Activated naive CD8-positive, alpha-beta T cell treated with anti-CD3 and anti-CD28 coated beads for 36 hours (primary cell): ENCODE measurements at places on chromosomes 5 and 9.

- no peak for DNase-seq
These were observed 241.9 kb downstream of the PBX3 start for GRCh38 chr9:125989090-125989501.

DNA sequence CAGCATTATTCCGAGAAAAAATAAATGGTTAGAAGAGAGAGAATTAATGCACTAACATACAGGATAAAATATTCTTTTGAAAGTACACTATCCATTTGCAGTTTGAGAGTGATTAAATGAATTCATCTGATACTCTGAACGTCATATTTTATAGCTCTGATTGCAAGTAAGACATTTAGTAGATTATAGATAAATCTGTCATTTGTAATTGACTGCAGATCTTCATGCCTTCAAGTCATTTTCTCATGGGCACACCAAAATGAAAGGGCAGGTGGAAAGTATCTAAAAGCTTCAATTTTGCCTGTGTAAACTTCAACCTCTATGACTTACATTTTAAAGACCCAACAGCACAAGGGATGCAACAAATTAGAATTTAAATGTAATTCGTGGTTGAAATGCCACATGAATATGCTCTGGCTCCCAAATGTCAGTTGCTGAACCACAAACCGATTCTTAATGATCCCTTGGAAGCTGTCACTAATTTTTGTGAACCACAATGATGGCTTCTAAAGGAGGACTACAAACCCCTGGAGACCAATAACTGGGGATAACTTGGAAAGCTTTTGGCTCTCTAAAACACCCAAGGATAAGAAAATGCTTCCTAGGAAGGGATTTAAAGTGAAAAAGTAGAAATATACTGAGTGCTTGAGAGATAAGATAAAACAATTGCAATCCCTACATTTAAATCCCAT lies 3.9 kb downstream of the TYRP1 start:
- DNase-seq: no peak

DNA sequence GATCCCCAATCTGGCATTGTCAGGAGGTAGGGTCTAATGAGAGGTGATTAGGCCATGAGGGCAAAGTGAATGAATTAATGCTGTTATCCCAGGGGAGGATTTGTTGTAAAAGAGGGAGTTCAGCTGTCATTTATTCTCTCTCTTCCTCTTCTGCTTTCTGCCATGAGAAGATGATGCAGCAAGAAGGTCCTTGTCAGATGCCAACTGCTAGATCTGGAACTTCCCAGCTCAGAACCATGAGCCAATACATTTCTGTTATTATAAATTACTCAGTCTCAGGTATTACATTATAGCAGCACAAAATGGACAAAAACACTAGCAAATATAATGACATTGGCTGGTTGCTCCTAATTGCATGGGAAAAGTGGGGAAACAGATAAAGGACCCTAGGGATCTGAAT lies 15.6 kb upstream of the BICD2 start:
- DNase-seq: no peak

DNA sequence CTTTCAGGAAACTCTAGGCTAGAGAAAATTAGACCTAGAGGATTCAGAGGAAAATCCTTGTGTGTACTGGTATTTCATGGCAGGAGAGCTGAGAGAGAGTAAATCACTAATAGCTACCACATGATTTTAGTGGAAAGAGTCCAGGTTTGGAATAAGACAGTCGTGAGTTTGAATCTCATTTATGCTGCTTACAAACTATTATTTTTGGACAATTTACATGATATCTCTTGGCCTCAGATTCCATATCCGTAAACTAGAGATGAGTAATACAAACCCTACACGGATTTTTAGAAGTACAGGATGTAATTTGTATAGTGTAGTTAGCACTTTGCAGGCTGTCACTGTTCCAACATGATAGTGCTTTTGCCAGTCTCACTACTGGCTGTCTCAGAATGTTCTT lies 2.7 kb downstream of the IL31RA start:
- no peak for DNase-seq

- DNase-seq: no peak
These were observed 120.2 kb downstream of the ENTREP1 start for GRCh38 chr9:69445251-69445650.

DNA sequence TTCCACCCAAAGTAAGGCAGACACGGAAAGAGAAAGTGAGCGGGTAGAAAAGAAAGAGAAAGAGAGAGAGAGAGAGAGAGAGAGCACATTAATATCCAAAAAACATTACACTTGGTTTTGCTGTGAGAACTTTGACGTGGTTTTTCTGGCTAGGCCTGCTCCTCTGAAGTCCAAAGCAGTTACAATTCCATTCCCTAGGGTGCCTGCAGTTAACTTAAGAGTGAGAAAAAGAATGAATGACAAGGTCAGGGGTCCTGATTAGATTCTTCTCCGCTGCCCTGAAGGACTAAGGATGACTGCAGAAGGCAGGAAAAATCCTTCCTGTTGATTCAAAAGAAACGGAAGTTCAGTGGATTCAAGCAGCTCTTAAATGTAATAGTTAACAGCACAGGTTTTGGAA lies 589.8 kb downstream of the PRELID2 start:
- DNase-seq: no peak

- no peak for DNase-seq
These were observed 87.1 kb upstream of the ELL2 start for GRCh38 chr5:96048763-96049162.

- DNase-seq: no peak
These were observed 377.1 kb downstream of the SPOCK1 start for GRCh38 chr5:137122075-137122474.

DNA sequence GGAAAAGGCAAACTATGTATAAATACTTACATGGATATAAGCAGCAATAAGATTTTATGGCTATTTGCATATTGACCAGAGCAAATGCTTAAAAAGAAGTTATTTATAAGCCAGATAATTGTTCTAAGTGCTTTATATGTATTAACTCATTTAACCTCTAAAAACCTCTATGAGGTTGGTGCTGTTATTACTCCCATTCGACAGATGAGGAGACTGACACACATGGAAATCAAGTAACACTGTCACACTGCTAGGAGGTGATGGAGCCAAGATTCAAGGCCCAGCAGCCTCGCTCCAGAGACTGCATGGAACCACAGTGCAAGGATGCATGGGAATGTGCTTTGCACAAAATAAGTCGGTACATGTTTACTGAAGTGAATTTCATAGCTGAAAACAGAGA lies 53.7 kb downstream of the C5 start:
- DNase-seq: no peak

- no peak for DNase-seq
These were observed 160.1 kb upstream of the CDKN2B start for GRCh38 chr9:22169243-22169642.

GRCh38 chr9:93222890-93223259 lies 38.9 kb downstream of the WNK2 start:
- DNase-seq: no peak

GRCh38 chr5:43362725-43363435 lies 49.3 kb downstream of the CCL28 start:
- DNase-seq: no peak

DNA sequence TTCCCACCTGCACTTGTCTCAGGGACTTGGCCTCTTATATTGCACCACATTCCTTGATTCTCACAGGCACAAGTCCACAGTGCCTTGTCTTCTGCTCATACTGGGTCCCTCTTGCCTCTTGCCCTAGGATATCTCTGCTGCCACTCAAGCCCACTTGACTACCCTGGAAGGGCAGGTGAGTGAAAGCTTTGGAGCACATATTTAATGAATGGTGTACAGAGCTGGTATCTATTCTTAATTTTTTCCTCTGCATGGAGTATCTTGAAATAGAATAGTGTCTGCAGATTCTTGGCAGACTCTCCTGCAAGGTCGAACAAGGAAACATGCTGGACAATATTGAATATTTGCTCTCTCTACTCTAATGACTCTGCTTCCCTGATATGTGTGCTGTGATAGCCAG lies 1248.0 kb downstream of the MAT2B start:
- DNase-seq: no peak

DNA sequence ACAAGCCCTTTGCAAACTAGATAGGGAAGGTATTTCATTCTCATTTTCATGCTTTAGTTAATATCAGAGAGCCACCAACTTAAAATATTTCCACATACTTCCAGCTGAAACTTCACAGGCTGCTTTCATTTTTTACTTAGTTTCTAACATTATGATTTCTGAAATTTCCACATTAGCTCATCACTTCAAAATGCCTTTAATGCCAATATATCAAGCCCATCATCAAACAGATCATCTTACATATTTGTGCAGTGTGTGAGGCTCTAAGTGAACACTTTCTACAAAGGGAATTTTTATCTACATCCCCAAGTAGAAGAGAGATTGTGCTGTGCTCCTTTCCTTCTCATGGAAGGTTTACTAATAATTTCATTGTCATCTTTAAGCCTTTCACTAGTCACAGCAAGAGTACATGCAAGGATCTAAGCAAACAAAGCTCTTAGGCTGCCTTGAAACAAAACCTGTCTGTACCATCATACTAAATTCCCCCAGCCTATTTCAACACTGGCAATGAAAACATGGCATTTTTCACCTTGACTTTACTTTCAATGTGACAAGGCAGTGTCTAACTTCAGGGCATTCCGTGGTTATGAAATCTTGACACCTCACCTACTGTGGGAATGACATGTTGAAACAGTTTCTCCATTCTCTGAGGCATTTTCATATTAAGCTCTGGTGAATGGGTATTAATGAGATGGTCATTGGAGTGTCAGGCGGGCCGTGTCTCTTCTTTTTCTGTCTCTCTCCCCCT lies 45.4 kb downstream of the PPP2R2B start:
- no peak for DNase-seq

- DNase-seq: no peak
These were observed 6.8 kb upstream of the TIFAB start for GRCh38 chr5:135458921-135459331.

- DNase-seq: no peak
These were observed 693.5 kb downstream of the PTPRD start for GRCh38 chr9:9919174-9919775.

GRCh38 chr5:159171274-159171673 lies 38.1 kb downstream of the RNF145 start:
- no peak for DNase-seq

DNA sequence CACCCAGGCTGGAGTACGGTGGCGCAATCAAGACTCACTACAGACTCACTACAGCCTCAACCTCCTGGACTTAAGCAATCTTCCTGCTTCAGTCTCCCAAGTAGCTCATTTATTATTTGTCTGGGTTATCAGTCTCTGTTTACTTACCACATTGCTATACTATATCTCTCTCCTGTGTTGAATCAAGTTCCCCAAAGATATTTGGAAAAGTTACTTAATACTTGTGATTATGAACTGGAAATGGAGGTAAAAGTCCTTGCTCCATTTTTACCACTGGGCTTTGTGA lies 55.6 kb downstream of the ANGPTL2 start:
- no peak for DNase-seq

- no peak for DNase-seq
These were observed 9.9 kb downstream of the RBM27 start for GRCh38 chr5:146213210-146213826.

DNA sequence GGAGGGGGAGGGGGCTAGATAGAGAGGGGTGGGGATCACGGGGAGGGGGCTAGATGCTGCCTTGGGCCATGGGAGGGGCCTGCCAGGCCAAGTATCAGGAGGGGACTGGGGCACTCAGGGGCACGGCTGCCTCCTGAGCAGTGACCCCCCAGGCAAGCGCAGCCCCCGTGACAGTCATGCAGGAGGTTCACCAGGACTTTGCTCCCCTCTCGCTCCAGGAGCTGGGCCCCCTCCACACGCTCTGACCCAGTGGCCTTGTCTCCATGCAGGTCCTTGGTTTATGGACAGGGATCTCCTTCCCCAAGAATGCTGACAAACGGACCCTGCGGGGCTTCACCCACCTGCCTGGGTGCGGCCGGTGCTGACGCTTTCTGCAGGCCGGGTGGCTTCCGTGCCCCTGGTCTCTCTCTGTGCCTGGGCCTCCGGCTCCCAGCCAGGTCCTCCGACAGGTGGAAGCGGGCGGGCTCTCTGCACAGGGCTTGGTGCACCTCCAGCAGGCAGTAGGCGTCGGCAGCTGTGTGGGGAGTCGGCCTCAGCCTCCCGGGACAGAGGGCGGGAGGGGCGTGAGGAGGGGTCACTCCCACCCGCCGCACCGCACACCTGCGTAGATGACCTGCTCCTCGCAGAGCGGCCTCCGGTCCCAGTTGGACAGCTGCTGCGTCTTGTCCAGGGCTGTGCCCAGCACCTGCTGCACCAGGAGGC lies 46.8 kb upstream of the NRARP start:
- DNase-seq: no peak

- no peak for DNase-seq
These were observed 40.1 kb downstream of the TRPM6 start for GRCh38 chr9:74847478-74848152.

GRCh38 chr9:9819886-9820285 lies 792.9 kb downstream of the PTPRD start:
- no peak for DNase-seq

DNA sequence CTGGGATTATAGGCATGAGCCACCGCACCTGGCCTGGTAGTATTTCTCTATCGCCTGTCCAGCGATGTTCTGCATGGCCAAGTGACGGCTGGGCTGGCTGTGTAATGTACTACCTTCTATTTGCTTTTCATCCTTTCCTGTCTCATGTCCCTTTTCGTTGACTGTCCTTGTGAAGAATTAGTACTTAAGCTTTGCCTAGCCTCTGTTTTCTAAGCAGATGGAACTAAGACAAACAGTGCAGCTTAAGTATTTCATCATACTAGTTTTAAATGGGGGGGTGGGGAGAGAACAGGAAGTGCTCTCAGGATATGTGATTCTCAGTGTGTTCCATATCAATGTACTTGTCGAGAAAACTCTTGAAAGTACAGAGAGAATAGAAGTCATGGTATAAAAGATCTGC lies 31.7 kb upstream of the CCL21 start:
- no peak for DNase-seq

DNA sequence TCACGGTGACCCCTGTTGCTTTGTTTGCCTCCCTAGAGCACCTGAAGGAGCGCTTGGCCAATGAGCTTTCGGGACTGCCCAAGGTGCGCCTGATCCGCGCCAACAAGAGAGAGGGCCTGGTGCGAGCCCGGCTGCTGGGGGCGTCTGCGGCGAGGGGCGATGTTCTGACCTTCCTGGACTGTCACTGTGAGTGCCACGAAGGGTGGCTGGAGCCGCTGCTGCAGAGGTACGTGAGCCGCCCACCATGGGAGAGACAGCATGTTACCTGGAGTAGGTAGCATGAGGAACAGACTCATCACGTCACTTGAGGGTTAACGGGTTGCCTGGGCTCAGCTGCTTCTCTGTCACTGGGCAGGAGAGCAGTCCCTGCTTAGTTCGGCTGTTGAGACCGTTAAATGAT lies 19.2 kb downstream of the GALNT12 start:
- no peak for DNase-seq

GRCh38 chr9:95606489-95607350 lies 89.9 kb upstream of the PTCH1 start:
- DNase-seq: no peak
